Activated CD4-positive, CD25-positive, alpha-beta regulatory T cell treated with anti-CD3 and anti-CD28 coated beads, Interleukin-2, amount 50 U/mL, for 16 hours (primary cell): ENCODE measurements at places on chromosomes 4 and X.
A peak's percentile ranks its signal among the peaks of the same experiment; 100 is the strongest.

DNA sequence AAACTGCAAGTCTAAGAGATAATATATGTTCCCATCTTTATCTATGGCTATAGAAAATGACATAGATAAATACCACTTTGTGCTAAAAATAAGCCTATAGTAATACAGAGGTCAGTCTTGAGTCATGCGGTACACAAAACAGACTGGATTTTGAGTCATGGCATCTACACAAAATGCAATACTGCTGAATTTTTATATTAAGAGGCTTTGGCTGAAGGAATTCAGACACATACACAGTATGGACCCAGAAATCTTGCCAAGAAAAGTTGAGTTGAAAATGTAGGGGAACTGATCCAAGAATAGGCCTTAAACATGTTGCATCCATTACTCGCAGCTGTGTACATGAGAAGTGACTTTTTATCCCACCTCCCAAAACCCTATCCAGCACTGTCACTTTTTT lies 184.4 kb downstream of the TENM3 start:
- DNase-seq: no peak

GRCh38 chr4:119218093-119218492 lies 5.6 kb downstream of the USP53 start:
- DNase-seq: no peak

GRCh38 chr4:141037446-141037845 lies 95.8 kb downstream of the RNF150 start:
- DNase-seq: no peak

GRCh38 chrX:5774446-5774845 lies 454.2 kb downstream of the NLGN4X start:
- DNase-seq: no peak

- DNase-seq: no peak
These were observed 82.8 kb downstream of the C4orf51 start for GRCh38 chr4:145762719-145763118.

DNA sequence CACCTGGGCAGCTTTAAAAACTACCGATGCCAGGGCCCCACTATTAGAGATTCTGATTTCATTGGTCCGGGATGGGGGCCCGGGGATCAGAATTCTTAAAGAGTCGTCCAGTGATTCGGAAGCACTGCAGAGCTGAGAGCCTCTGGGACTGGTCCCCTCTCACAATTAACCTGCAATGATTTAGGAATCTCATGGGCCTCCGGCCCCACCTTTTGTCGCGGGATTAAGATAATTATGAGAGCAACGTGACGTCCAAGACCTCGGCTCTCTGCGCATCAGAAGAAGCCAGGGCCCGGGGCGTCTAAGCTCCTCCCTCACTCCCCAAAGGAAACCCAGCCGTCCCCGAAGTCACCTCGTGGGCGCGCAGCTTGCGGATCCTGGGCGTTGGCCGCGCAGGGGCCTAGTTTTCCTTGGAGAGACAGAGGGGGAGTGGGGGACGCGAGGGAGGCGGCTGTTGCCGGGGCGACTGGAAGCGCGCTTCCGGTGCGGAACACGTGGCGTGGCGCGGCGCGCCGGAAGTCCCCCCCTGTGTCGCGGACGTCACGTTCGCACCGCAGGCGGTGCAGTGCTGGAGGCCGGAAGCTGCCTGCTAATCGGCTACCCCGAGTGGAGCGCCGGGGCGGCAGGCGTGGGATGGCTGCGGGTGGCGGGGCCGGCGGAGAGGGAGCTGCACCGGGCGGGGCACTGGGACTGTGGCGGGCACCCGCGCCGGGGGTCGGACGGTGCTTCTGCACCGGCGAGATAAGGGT lies at the start of gene GEMIN8:
Gene GEMIN8, minus strand, starts transcription at position 468 of the 749 bp plus-strand sequence. CDS start 8,414 bp downstream, outside the sequence.
- peak; percentile 68 for DNase-seq

GRCh38 chr4:57114973-57115372 lies 4.8 kb upstream of the IGFBP7 start:
- DNase-seq: no peak
